Peyer's patch (tissue), 4 donors: ENCODE measurements at places on chromosomes 1 and 21. TPM values are rescaled to one million over a fixed set of nuclear protein-coding genes. Genes with fewer than 3 reads are reported as not detected.

- no peaks in the 10 kb centered on the region for H3K27me3 ChIP-seq
- H3K36me3 ChIP-seq, result no peaks in the 10 kb centered on the region
- no peaks in the 10 kb centered on the region for H3K4me1 ChIP-seq
- no peak overlapping the region for H3K4me3 ChIP-seq
- H3K27ac ChIP-seq, result no peak overlapping the region
These were observed 723.9 kb downstream of the PTPRU start for GRCh38 chr1:29960156-29960755.

DNA sequence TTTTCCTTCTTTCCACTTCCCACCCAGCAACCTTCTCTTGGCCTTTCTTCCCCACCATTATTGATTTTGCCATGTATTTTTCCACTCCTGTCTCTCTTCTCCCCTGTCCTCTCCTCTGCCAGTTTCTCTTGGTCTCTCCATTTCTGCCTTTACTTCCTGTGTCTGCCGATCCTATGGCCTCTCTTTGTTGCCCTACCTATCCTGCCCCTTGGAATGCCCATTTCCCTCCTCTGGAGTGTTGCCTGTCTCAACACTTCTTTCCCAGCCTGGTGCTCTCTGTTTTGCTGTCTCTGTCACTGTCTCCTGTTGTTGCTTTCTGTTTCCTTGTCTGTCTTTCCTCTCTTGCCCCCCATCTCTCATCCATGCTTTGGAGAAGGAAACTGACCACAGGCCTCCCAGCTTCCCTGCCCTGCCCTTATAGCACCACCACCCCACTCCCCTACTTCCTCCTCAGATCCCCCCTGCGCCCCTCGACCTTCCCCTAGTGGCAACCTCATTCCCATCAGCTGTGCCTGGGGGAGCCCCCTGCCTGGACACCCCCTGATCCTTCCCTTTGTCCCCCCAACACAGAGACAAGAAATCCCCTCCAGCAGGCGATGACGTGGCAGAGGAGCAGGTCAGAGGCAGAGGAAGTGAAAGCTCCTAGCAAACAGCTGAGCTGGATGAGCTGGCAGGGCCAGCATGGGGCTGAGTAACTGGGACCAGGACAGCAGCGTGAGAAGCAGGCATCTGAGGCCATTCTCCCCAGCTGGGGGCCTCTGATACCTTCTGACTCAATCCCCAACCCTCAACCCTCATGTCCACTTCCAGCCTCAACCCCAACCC lies 6.6 kb upstream of the ETV3L start:
- no peaks in the 10 kb centered on the region for H3K36me3 ChIP-seq
- DNase-seq, result no peak
- H3K27ac ChIP-seq, result no peak overlapping the region
- no peaks in the 10 kb centered on the region for H3K27me3 ChIP-seq

The DNASE2B gene
- total RNA-seq, result not detected

The SAMD13 gene
- total RNA-seq, result 1.1 TPM

DNA sequence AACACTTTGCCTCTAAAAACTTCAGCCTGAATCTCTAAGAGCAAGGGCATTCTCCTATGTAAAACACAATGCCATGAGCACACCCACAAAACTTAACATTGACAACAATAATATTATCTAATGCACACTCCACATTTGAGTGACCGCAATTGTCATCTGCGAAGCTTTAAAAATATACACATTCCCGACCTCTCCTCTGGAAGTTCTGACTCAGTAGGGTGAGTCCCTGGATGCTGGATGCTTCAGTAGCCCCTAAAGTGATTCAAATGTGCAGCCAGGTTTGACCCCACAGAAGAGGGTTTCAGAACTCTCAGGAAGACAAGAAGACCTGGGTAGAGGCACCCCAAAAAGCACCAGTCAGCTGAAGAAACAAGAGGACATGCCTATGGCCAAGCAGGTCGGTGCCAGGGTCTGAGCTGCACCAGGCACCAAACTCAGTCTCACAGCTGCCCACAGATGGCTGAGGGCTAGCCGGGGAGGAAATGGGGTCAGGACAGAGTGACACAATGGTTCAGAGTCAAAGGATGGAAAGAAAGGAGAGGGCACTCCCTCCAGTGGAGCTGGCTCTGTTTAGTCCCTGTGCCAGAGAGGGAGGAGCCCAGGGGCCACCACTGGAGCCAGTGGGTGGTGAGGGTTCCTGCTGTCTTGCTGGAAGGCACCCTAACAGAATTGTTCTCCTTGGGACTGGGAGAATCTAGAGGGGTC lies 17.4 kb downstream of the PIK3C2B start:
- no peak overlapping the region for H3K4me3 ChIP-seq
- peaks cover 6% of the 10 kb centered on the region for H3K4me1 ChIP-seq
- no peak for DNase-seq
- no peaks in the 10 kb centered on the region for H3K27me3 ChIP-seq
- H3K27ac ChIP-seq, result no peak overlapping the region

GRCh38 chr1:188170935-188171334 lies 1342.2 kb downstream of the PLA2G4A start:
- H3K27me3 ChIP-seq, result no peaks in the 10 kb centered on the region
- no peaks in the 10 kb centered on the region for H3K36me3 ChIP-seq
- no peaks in the 10 kb centered on the region for H3K4me1 ChIP-seq
- DNase-seq, result no peak

DNA sequence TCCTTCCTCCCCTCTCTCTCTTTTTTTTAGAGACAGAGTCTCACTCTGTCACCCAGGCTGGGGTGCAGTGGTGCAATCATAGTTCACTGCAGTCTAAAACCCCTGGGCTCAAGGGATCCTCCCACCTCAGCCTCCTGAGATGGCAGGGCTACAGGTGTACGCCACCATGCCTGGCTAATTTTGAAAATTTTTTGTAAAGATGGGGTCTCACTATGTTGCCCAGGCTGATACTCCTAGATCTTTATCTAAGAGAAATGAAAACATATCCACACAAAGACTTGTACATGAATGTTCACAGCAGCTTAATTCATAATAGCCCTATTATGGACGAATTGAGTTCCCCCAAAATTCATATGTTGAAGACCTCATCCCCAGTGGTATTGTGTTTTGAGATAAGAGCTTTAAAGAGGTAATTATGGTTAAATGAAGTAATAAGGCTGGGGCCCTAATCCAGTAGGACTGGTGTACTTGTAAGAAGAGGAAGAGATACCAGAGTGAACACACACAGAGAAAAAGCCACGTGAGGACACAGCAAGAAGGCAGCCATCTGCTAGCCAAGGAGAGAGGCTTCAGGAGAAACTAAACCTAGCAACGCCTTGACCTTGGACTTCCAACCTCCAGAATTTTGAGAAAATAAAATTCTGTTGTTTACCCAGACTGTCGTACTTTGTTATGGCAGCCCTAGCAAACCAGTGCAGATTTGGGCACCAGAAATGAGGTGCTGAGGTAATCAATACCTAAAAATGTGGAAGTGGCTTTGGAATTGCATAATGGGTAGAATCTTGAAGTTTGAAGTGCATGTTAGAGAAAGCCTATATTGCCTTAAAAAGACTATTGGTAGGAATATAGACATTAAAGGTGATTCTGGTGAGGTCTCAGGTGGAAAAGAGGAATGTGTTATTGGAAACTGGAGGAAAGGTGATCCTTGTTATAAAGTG lies 13.2 kb downstream of the IFNLR1 start:
- H3K27me3 ChIP-seq, result no peaks in the 10 kb centered on the region
- H3K4me3 ChIP-seq, result no peak overlapping the region
- no peaks in the 10 kb centered on the region for H3K36me3 ChIP-seq
- peaks cover 12% of the 10 kb centered on the region for H3K4me1 ChIP-seq
- no peak for DNase-seq
